ENCODE measurements at places on chromosomes 7 and 10.

GRCh38 chr10:97796651-97797050 is 24.9 kb upstream of the SFRP5 start:
- no peak for DNase-seq

DNA sequence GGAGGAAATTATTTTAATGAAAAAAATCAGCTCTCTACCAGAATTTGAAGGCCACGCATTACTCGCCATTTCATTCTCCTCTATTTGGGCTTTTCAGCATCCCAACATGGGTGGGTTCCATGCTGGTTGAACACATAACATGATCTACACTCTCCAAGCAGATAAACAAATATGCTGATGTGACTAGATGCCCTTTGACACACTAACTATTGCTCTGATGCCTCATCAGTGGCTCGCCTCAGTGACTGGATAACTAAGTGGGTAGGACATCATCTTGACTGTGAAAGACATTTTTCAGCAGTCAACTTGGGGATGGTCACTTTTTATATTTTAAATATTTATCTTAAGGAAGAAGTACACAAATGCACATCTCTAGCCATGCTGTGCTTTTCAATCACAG is 113.9 kb upstream of the LAMB4 start:
- DNase-seq: no peak

- no peak for DNase-seq
These were observed 66.2 kb downstream of the NAMPT start for GRCh38 chr7:106218546-106218945.

GRCh38 chr7:75572814-75573213 is 80.7 kb downstream of the SPDYE5 start:
- DNase-seq: no peak

- DNase-seq: no peak
These were observed 719.1 kb downstream of the AUTS2 start for GRCh38 chr7:70317356-70317755.

GRCh38 chr7:112994656-112995055 is 92.0 kb downstream of the GPR85 start:
- no peak for DNase-seq

GRCh38 chr10:63766745-63767137 is 245.5 kb downstream of the REEP3 start:
- DNase-seq: no peak

DNA sequence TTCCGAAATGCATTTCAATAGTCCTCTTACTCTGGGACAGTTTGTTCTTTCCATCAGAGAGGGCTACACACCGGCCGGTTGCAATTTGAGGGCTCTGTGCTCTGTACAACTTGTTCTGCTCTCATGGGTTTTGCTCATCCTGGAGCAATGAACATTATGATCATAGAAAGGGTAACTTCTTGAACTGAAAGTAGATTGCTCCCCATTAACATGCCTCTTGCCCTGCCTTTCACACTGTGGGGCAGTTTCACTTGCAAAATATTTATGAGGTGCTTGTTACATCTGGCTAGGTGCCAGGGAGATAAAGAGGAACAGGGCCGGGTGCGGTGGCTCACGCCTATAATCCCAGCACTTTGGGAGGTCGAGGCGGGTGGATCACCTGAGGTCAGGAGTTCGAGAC is 97.3 kb upstream of the MPP7 start:
- DNase-seq: no peak

DNA sequence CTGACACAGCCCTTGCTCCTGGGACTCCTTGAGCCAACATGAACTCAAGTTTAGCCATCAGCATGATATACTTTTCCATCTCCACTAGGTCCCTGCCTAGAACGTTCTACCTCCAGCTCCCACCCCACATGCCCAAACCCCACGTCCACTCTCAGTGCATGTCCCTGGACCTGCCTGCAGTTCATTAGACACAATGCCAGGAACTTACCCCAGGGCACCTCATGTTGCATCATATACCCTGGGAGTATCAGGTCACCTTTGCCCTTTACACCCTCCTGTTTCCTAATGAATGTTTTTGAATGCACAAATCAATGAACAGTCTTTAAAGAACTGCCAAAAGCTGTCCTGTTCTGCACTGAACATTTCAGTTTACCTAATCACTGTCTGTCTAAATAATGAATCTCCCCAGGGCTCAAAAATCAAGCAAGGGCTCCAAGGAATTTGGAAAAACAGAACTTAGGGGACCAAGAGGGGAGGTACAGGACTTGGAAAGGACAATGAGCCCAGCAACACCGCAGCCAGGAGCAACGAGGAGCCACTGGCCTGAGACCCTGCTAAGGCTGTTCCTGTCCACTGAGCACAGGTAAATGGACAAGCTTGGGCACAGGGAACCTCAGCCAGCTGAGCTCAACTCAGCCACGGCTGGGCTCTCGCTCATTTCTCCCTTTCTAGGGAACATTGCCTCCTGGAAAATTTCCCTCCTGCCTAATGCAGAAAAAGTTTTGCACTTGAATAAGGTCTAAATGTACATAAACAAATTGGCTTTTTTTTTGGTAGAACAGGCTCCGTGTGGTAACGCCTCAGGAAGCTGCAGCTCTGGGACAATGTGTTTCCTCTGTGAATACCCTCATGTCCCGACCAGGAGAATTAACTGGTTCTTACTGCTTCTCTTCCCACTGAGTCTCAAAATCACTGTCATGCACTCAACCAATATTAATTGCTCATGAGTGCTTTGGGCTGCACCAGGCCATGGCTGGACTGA is 7.4 kb downstream of the MAT1A start:
- no peak for DNase-seq

GRCh38 chr10:108787932-108788331 is 1135.4 kb downstream of the XPNPEP1 start:
- DNase-seq: no peak

GRCh38 chr7:75734586-75735458 is 3.9 kb downstream of the HIP1 start:
- DNase-seq: no peak

DNA sequence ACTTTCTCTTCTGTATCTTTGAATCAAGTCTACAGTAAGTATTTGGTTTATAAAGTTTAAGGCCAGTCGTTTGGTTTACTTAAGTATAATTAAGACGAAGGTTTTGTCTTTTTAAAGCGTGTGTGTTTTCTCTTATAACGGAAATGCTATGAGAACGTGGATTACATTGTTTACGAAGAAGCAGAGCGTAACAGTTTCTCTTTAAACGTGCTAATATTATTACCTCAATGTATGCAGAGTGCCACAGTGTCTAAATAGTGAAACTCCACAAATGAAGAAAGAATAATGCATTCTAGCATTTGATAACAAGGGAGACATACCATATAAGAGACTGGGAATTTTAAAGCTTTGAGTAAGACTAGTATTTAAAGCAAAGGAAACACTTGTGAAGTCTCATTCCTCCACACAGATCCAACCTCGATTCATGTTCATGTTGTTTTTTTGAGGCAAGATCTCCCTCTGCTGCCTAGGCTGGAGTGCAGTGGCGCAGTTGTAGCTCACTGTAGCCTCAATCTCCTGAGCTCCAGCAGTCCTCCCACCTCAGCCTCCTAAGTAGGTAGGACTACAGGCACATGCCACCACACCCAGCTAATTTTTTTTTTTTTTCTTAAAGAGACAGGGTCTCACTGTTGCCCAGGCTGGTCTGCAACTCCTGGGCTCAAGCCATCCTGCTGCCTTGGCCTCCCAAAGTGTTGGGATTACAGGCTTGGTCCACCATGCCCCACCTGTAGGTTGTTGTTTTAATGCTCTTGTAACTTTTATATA is 75.1 kb downstream of the ANKRD61 start:
- no peak for DNase-seq

- no peak for DNase-seq
These were observed 7.2 kb downstream of the LOXL4 start for GRCh38 chr10:98260752-98261151.

- no peak for DNase-seq
These were observed 379.6 kb downstream of the TNS3 start for GRCh38 chr7:47202146-47202783.

DNA sequence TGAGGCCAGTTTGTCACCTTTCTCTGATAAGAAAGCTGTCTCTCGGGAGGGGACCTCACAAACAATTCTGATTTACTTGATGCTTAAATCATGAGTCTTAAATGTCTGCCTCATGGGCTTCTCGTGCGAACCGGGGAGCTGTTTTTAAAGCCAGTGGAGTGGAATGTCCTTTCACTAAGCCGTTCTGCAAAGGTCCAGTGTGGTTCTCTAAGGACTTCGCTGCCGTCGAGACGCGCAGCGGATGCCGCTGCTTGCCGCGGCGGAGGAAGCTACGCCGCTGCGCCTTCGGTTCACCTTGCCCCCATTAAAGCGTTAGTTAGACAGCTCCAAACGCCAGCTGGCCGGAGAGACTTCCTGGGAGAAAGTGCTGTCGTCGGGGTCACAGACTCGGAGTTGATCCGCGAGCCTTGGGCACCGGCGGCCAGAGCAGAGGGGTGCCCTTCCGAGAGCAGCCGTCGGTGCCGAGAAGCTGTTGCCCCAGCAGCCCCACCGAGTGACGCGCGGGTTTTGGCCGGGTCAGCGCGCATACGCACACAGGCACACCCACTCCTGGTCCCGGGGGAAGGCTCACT is 1.3 kb upstream of the HMX3 start:
- DNase-seq: no peak

DNA sequence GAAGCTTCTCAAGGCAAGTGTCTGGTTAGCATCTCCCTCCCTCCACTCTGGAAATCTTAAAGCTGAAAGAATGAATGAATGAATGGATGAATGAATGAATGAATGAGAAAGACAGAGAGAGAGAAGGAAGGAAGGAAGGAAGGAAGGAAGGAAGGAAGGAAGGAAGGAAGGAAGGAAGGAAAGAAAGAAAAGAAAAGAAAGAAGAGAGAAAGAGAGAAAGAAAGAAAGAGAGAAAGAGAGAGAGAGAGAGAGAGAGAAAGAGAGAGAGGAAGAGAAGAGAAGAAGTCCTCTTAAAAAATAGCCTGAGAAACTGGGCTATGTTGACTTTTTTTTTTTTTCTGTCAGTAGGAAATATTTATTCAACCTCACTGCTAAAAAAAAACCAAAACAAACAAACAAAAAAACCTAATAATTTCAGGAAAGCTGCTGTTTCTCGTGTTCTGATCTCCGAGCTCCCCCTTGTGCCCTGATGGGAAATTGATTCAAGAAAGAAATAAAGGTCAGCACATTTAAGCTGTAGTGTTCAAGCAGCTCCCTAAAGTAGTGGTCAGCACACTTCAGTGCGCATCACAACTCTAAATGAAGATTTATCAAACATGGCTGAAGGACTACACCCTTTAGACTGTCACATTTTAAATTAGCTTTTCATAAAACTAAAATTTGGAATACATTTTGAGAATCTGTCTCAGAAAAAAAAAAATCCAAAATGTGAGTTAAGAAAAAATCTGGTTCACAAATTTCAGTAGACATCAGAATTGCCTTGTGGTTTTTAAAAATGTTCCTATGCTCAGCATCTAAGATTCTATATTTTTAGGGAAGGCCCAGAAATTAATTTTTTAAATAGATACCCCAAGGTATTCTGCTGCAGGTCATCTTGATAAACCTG is 154.3 kb downstream of the ELAPOR2 start:
- DNase-seq: no peak

DNA sequence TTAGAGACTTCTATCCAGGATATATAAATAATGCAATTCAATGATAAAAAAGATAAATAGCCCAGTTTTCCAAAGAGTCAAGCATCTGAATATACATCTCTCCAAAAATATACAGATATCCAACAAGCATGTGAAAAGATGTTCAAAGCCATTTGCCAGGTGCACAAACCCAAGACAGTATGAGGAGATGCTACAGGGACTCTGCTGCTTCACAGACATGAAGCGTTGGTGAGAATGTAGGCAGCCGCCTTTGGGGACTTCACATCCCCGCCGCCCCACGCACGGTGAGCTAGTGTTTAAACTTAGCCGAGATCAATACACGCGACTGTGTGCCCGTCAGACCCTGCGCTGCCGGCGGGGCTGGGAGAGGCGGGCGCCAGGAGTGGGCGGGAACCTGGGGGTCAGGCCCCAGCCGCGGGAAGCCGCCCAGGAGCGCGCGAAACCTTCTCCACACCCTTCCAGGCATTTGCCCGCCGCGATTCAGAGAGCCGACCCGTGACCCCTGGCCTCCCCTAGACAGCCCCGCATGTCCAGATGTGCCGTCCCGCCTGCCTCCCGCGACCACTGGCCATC is 927 bp upstream of the ALOX5 start:
- no peak for DNase-seq

- DNase-seq: no peak
These were observed 229.2 kb downstream of the TCERG1L start for GRCh38 chr10:131082201-131082850.

- no peak for DNase-seq
These were observed 18.6 kb downstream of the PFKP start for GRCh38 chr10:3085785-3086567.

DNA sequence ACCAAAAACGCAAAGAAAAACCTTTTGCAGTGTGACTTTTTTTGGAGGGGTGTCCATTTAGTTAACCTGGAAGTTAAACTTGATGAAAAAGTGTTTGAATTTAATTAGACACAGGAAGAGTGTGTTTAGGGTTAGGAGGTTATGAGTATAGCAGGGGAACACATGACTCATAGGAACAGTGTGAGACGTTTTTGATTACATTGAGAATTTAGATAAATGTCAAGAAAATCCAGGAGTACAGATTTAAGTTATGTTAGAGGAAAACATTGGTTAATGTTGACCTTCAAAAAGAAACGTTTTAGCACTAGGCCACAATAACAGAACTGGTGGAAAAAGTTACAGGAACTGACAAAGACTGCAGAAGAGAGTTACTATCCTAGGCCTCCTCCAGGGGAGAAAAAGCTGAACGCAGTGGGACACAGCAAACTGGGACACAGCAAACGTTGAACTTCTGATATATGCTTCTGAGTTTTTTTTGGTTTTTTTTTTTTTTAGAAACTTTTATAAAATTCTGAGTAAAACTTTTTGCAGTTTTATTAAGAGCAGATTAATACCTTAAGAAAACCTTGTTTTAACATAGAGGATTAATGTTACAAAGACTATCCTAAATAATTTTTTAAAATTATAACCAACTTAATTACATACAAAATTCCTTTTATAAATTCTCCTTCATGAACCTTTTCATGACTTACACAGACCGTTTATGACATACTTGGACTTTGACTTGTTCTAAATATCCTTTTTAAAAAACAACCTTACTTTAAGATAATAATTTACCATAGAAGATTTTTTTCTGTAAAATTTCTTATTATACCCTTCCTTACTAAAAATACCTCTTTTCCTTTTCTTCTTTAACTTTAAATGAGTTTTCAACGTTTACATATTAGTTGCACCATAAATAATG is 22.2 kb downstream of the LANCL2 start:
- no peak for DNase-seq

DNA sequence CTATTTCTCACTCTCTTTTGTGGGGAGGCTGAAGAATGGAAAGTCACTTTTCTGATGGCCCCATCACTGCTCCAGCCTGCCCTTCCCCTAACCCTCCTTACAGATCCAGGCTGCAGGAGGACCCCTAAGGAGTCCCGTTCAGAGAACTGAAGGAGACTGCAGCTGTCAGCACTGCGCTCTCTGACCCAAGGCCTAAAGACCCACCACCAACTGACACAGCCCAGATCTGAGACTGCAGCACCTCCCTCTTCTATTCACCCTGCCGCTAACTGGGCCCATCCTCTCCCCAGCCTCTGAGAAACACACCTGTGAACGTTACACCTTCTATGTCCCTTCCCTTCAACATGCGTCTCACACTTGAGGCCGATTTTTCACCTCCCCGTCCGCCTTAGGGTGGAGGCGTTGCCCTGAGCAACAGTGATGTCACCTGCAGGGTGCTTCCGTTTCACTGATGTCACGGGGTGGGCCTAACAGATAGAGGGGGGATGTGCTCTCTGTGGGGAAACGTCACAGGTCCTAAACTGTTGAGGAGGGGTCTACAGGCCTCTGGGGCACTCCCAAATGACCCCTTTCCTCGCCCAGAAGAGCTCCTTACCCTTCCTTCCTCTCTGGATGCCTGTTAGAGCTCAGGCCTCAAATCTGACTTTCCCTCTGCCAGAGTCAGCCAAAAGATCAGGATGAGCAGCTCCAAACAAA is 5.1 kb downstream of the ITPRIP start:
- DNase-seq: no peak
